ENCODE measurements at places on chromosomes 4 and X. TPM values are rescaled to one million over a fixed set of nuclear protein-coding genes. Genes with fewer than 3 reads are reported as not detected.

THOC2 gene
- total RNA-seq = 40.7 TPM

SPP1 gene
- total RNA-seq = not detected

ANXA3 gene
- total RNA-seq = 23.8 TPM

PNMA6A gene
- total RNA-seq = 1.1 TPM

LRAT gene
- not detected for total RNA-seq

C4orf51 gene
- total RNA-seq = not detected

CTSO gene
- 4.8 TPM for total RNA-seq

F9 gene
- total RNA-seq = not detected

IL2 gene
- not detected for total RNA-seq

RRH gene
- total RNA-seq = not detected

GC gene
- total RNA-seq = not detected

GUCY1B1 gene
- 1.4 TPM for total RNA-seq

C4orf50 gene
- under 0.01 TPM for total RNA-seq

UGT2A1 gene
- not detected for total RNA-seq

NHSL2 gene
- total RNA-seq = 19.2 TPM

SH3TC1 gene
- total RNA-seq = 147 TPM

SPRY1 gene
- 18.3 TPM for total RNA-seq

DOK7 gene
- not detected for total RNA-seq

Data from lung microvascular endothelial cell (primary cell).